ENCODE measurements at places on chromosomes 3 and 15. TPM values are rescaled to one million over a fixed set of nuclear protein-coding genes. Genes with fewer than 3 reads are reported as not detected.

TLR9 gene
- not detected for total RNA-seq

GRCh38 chr15:72919936-72920465, 132.3 kb upstream of the NEO1 start:
- no peaks in the 10 kb centered on the region for H3K4me1 ChIP-seq
- H3K4me3 ChIP-seq = no peak overlapping the region
- no peaks in the 10 kb centered on the region for H3K27me3 ChIP-seq
- H3K36me3 ChIP-seq = no peaks in the 10 kb centered on the region
- no peak overlapping the region for H3K27ac ChIP-seq

- H3K36me3 ChIP-seq = no peaks in the 10 kb centered on the region
- no peak for DNase-seq
- H3K4me3 ChIP-seq = no peak overlapping the region
- H3K27ac ChIP-seq = no peak overlapping the region
- no peaks in the 10 kb centered on the region for H3K27me3 ChIP-seq
These were observed 469.1 kb upstream of the ARHGEF26 start for GRCh38 chr3:153652076-153652475.

DNA sequence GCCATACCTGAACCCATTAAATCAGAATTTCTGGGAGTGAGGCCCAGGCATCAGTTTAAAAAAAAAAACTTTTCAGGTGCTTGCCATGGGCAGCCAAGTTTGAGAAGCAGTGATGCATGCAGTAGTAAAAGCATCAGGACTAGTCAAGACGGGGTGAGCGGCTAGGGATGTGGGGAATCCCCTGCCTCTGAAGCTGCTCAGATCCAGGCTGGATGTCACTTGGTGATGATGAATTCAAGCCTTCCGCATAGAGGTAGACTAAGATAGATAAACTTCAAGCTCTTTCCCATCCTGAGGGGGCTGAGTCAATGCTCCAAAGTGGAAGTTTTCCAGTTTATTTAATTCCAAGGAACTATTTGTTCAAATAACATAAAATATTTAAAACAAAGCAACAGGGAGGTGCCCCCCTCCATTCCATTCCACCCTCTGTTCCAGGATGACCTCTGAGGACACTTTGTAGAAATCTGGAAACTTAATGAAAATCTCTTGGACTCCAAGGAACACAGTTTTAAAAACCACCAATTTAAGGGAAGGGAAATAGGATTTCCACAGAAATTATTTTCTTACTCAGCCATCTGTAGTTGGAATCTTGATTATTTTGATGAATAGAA, 100.4 kb upstream of the NR2E3 start:
- no peak for DNase-seq
- H3K27ac ChIP-seq = no peak overlapping the region
- no peaks in the 10 kb centered on the region for H3K27me3 ChIP-seq
- H3K4me1 ChIP-seq = peaks cover 8% of the 10 kb centered on the region
- no peaks in the 10 kb centered on the region for H3K36me3 ChIP-seq

LRRC31 gene
- not detected for total RNA-seq

DNA sequence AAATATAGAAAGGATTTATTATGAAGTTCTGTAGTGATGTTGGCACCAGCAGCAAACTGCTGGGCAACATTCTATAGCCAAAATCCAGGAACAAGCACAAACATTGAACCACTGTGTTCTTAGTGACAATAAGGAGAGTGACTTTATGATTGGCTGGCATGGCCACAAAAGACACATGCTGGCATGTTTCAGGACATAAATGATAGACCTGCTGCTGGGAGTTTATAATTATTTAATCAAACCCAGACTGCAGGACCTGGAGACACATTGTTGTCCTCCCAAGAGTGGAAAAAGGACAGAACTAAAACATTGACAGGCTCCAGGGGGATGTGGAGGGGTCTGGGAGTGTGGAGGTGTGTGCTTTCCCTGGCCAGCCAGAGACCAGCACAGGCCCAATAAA, 255.3 kb upstream of the LRTM1 start:
- DNase-seq = no peak
- H3K27ac ChIP-seq = no peak overlapping the region
- no peaks in the 10 kb centered on the region for H3K4me1 ChIP-seq
- no peaks in the 10 kb centered on the region for H3K27me3 ChIP-seq

DNA sequence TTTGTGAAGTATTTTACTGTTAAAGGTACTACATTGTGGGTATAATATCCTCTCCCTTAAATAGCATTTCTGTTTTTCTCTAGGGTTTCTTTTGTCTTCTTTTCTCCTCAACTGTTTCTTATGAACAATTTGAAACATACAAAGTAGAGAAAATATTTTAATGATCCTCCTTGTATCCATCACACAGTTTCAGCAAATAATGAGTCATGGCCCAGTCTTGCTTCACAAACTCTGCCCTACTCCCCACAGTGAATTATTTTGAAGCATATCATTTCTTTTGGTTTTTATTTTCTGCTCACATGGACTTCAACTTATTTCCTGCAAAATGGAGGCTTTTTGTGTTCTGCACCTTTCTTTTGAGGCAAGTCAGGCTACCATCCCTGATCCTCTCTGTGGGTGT, 6.1 kb upstream of the SCAANT1 start:
- H3K27ac ChIP-seq = no peak overlapping the region
- H3K4me1 ChIP-seq = peaks cover 7% of the 10 kb centered on the region
- H3K4me3 ChIP-seq = no peak overlapping the region
- DNase-seq = no peak

DNA sequence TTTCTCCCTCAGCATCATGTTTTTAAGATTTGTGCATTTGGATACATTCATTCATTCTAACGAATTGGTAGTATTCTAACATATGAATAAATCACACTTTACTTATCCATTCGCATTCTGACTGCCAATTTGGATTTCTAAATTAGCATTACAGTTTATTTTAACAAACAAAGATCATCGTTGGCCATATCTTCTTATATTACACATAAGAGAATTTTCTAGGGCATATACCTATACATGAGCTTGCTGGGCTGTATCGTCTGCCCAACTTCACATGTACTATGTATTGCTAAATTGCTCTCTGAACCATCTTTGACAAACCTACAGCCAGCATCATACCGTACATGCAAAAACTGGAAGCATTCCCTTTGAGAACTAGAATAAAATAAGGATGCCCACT, 265.8 kb upstream of the PPP2R3A start:
- no peak overlapping the region for H3K27ac ChIP-seq
- no peaks in the 10 kb centered on the region for H3K27me3 ChIP-seq
- no peak for DNase-seq
- no peaks in the 10 kb centered on the region for H3K4me1 ChIP-seq
- H3K36me3 ChIP-seq = no peaks in the 10 kb centered on the region
- no peak overlapping the region for H3K4me3 ChIP-seq

MCF2L2 gene
- 1.1 TPM for total RNA-seq

GRCh38 chr3:36697229-36698001, 66.9 kb downstream of the DCLK3 start:
- no peak for DNase-seq
- H3K27me3 ChIP-seq = no peaks in the 10 kb centered on the region
- no peaks in the 10 kb centered on the region for H3K36me3 ChIP-seq

- no peaks in the 10 kb centered on the region for H3K4me1 ChIP-seq
- H3K36me3 ChIP-seq = no peaks in the 10 kb centered on the region
- H3K27ac ChIP-seq = no peak overlapping the region
- no peak overlapping the region for H3K4me3 ChIP-seq
- no peaks in the 10 kb centered on the region for H3K27me3 ChIP-seq
These were observed 353.6 kb downstream of the NTRK3 start for GRCh38 chr15:87902772-87903426.

DNA sequence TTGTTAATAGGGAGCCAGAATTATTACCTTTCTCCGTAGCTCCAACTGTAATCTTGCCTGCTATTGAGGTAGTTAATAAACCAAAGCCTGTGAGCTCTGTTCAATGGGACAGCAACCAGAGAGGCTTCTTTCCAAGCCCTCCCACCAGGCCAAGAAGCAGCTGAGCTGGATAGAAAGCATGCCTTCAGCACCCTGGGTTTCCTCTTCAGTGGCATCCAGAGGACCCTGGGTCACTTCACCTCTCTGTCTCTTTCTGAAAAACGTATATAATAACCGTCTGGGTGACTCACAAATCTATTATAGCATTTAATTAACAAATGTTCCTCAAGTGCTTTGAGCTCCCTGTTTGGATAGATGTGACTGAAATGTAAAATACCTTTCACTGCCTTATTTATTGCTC, 420.0 kb downstream of the LPP start:
- H3K27ac ChIP-seq = no peak overlapping the region
- H3K4me3 ChIP-seq = no peak overlapping the region
- DNase-seq = no peak
- H3K27me3 ChIP-seq = no peaks in the 10 kb centered on the region
- H3K36me3 ChIP-seq = no peaks in the 10 kb centered on the region

GRCh38 chr15:67690936-67691335, 134.4 kb upstream of the SKOR1 start:
- H3K4me1 ChIP-seq = no peaks in the 10 kb centered on the region
- H3K36me3 ChIP-seq = no peaks in the 10 kb centered on the region
- H3K4me3 ChIP-seq = no peak overlapping the region
- no peaks in the 10 kb centered on the region for H3K27me3 ChIP-seq
- DNase-seq = no peak

CTXN2 gene
- total RNA-seq = 0.14 TPM

- H3K4me1 ChIP-seq = peaks cover 39% of the 10 kb centered on the region
- H3K36me3 ChIP-seq = no peaks in the 10 kb centered on the region
- DNase-seq = no peak
- no peaks in the 10 kb centered on the region for H3K27me3 ChIP-seq
- no peak overlapping the region for H3K27ac ChIP-seq
These were observed 14.7 kb downstream of the RARRES1 start for GRCh38 chr3:158717576-158717975.

DNA sequence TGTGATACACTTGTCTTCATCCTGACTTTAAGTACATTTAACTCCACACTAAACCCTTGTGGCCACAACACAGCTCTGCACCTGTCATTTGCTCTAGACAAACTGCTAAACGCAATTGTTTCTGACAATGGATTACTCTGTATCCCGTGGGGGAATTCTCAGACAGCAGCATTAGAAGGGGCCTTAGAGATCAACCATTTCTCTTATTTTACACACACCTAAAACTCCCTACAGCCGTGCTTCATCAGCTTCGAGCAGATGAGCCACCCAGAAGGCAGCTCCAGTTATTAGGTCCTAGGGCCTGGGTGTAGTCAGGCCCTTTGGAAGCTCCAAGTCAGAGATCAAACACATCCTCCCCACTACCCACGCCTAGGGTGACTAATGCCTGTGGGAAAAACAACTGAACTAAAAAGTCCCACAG, 1.3 kb upstream of the IL12A start:
- DNase-seq = no peak
- H3K27me3 ChIP-seq = no peaks in the 10 kb centered on the region
- H3K4me3 ChIP-seq = no peak overlapping the region

GRCh38 chr3:4531478-4532025, 38.4 kb downstream of the ITPR1 start:
- H3K27me3 ChIP-seq = no peaks in the 10 kb centered on the region
- peaks cover 14% of the 10 kb centered on the region for H3K4me1 ChIP-seq
- no peaks in the 10 kb centered on the region for H3K36me3 ChIP-seq
- H3K4me3 ChIP-seq = no peak overlapping the region
- H3K27ac ChIP-seq = no peak overlapping the region

DNA sequence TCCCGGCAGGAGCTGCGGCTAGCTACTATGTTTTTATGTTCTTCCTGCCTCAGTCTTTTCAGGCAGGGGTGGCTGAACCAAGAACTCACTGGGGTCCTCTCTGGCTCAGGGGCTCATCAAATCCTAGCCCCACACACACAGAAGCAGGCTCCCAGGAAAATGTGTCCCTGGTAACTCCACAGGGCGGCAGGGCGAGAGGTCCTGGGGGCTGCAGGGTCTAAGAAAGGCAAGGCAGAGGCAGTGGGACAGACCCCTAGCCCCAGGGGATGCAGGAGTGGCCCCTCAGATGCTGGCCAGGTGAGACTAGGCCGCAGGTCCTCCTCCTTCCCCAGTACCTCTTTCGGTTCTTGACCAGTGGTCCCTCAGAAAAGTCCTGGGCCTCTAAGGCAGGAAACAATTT, 48.9 kb downstream of the PTH1R start:
- DNase-seq = no peak
- H3K27ac ChIP-seq = peak overlapping the region; percentile 66
- peaks cover 4% of the 10 kb centered on the region for H3K36me3 ChIP-seq
- peaks cover 41% of the 10 kb centered on the region for H3K4me1 ChIP-seq

CCDC191 gene
- 4.9 TPM for total RNA-seq

GRCh38 chr3:20346916-20347315, 160.9 kb upstream of the SGO1 start:
- no peaks in the 10 kb centered on the region for H3K27me3 ChIP-seq
- no peak for DNase-seq
- no peaks in the 10 kb centered on the region for H3K4me1 ChIP-seq
- no peak overlapping the region for H3K27ac ChIP-seq
- no peaks in the 10 kb centered on the region for H3K36me3 ChIP-seq
- H3K4me3 ChIP-seq = no peak overlapping the region

DNA sequence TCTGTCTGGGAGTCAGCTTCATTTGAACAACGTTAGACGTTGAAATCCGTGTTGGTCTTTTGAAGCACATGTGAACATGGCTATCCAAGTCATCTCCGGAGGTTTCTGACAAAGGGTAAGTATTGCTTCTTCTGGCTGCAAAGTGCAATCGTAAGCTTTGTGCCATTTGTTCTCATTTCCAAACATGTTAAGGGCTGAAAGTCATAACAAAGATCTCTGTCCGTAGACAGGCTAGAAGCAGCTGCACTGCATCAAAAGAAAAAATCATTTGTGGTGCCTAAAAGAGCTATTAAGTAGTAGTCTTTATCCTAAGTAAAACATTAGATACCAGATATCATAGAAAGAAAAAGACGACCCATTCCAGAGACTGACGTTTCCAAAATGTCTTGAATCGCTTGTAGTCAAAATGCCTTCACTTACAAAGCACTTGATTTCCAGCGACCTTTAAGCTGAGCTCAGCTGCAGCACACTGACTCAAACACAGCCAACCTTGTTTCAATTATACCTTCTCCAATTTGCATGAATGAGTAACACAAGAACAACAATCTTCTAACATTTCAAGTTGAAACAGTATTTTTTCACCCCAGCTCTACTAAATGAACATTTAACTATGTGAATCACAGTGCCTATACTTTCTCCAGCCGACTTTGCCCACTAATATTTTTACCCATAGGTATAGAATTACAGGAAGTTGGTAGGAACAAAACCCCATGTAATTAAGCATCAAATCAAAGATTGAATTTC, 76.6 kb downstream of the NEDD4 start:
- DNase-seq = no peak
- H3K27me3 ChIP-seq = no peaks in the 10 kb centered on the region
- H3K4me3 ChIP-seq = no peak overlapping the region

- H3K4me3 ChIP-seq = no peak overlapping the region
- no peak for DNase-seq
- H3K27me3 ChIP-seq = peaks cover 4% of the 10 kb centered on the region
- no peak overlapping the region for H3K27ac ChIP-seq
- no peaks in the 10 kb centered on the region for H3K4me1 ChIP-seq
These were observed 31.7 kb downstream of the GOLGA6A start for GRCh38 chr15:74050556-74051234.

- no peaks in the 10 kb centered on the region for H3K27me3 ChIP-seq
- H3K4me1 ChIP-seq = no peaks in the 10 kb centered on the region
- no peak overlapping the region for H3K27ac ChIP-seq
- no peak overlapping the region for H3K4me3 ChIP-seq
- no peak for DNase-seq
These were observed 94.7 kb upstream of the RNF7 start for GRCh38 chr3:141643391-141643790.

Measured in endothelial cell of umbilical vein (primary cell).